ENCODE measurements at places on chromosomes 5 and 9.

GRCh38 chr9:88664773-88665172 is 129.8 kb downstream of the NXNL2 start:
- no peak for DNase-seq

DNA sequence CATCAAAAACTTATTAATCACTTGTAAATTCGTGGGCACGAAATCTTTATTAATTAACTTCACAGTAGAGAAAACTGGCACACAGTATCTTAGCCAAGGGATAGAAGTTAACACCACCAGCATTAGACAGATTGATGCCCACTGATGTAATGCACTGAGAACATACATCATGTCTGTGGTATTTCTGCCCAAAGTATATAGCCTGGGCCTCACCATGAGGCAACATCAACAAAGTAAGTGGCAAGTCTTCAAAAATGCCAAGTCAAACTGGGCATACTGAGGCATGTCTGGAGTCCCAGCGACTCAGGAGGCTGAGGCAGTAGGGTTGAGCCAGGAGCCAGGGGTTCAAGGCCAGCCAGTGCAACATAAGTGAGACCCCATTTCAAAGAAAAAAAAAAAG is 79.5 kb downstream of the GLIS3 start:
- DNase-seq = no peak

- DNase-seq = no peak
Observed at GRCh38 chr5:178206166-178207101, 2.1 kb downstream of the HNRNPAB start.

- no peak for DNase-seq
Observed at GRCh38 chr9:21110708-21111576, 30.7 kb downstream of the IFNW1 start.

DNA sequence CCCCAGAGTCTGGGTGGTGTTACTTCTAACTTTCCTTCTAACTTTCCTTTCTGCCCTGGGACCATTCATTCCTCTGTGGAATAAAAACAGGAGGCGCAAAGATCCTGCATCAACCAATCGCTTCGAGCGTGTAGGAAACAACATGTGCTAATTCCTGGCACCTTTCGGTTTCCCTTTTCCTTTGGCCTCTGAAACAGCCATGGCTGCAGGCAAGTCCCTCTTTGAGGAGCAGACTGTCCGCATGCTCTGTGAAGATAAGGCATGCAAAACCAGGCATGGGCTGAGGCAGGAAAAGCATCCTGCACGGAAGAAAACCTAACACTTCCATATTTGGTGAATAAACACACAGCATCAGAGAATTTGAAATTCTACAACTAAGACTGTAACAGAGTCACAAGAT is 128.3 kb downstream of the HSD17B3 start:
- no peak for DNase-seq

DNA sequence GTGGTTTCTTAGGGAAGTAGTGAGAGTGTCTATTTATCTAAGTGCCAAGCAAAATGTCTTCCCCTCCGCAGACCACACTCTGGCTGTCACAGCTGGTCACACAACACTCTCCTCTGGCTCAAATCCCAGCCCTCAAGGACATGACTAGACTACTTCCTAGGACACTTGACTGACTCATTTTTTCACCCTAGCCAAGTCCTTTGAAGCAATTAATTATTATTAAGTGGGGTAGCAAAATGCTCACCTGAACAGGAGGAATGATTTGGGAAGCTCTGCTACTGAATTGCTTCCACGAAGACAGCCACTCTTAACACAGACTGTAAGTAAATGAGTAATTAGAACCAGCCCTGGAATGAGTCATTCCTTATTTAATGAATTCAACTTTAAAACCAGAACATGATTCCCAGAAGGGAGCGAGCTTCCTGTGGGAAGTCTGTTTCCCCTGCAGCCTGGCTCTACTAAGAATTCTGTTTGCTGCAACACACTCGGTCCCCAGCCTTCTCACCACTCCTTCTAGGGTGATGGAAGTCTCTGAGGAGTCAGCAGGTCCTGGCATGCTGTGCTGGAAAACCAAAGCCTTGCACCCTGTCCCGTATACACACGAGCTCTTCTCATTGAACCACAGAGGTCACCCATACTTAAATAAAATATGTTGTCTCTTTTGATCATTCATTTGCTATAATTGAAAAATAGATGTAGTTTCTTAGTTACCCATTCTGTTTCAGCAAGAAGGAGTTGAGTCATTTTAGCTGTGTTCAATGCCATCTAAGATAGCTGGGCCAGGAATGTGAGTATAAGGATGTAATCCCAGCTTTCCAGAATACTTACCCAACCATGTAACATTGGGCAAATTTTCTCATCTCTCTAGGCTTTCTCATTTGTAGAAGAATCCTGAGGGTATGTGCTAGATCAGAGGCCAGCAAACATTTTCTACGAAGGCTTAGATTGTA is 218.6 kb upstream of the RASEF start:
- DNase-seq = no peak

GRCh38 chr5:125326150-125326510 is 579.7 kb upstream of the ZNF608 start:
- no peak for DNase-seq

DNA sequence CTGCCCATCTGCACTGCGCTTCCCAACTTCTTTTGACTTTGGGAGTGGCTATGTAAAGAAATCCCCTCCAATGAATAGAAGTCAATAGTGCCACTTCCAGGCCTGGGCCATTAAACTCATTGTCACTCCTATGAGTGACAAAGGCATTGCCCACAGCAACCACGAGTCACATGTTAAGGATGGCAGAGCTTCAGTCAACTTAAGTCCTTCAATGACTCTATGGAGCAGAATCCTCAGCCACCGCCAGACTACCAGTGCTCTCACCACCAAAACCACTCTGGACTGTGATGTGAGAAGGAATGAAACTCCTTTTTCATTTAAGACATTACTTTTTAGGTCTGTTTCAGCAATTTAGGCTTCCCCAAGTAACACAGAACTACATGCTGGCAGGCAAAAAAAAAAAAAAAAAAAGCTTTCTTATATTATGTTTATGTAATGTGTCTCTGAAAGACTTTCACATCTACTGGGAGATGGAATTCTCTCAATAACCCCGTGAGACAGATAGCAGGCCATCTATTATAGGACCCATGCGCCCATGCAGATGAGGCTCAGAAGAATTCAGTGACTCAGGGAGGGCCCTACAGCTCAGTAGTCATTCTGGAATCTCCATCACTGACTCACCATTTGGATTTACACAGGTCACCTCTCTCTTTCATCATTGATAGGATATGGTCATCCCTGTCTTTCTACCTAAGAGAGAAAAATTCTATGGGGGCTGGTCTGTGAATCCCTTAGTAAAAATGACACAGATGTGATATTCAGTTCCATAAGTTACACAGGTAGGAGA is 180.5 kb downstream of the CEMIP2 start:
- DNase-seq = no peak

DNA sequence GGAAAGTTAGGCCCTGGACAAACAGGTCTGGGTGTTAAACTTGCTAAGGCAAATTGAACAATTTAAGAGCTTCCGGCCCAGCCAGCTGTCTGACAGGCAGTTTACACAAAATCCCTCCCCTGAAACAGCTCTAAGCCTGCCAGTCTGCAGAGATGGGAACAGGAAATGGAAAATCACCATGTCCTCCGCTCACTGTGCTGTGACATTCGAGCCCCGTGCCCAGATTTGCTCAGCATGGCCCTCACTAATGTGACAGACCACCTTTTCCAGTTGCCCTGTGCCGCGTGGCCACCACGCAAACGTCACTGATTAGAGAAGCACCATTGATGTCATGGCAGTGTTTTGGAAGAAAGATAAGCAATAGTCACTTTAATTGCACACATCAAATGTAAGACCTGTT is 41.0 kb downstream of the CCNJL start:
- no peak for DNase-seq

GRCh38 chr5:94181895-94182294 is 436.5 kb downstream of the KIAA0825 start:
- DNase-seq = no peak
